ENCODE measurements at places on chromosomes 3 and 15. TPM values are rescaled to one million over a fixed set of nuclear protein-coding genes. Genes with fewer than 3 reads are reported as not detected.
A peak's percentile ranks its signal among the peaks of the same experiment; 100 is the strongest.

ST3GAL6 gene
- 42.4 TPM for total RNA-seq

KBTBD13 gene
- total RNA-seq = not detected

- peak overlapping the region; percentile 49 for H3K27ac ChIP-seq
- no peaks in the 10 kb centered on the region for H3K27me3 ChIP-seq
- DNase-seq = no peak
Measured at GRCh38 chr15:68469162-68470048, 37.4 kb upstream of the ITGA11 start.

DNA sequence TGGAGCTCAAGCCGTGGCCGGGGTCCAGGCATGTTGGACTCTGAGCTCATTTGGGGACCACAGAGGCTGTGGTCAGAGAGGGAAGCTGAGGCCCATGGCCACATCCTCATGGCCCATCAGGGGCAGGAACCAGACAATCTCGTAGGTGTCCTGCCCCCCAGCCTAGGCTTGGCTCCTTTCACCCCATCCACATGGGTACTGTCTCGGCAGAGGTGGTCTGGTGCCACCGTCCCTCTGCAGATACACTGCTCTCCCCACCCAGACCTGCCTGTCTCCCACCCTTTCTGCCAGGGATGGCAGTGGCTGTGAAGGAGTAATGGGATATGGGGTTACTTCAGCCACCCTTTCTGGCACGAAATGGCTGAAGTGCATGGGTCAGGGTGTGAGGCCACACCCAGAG, 7.9 kb downstream of the PRSS50 start:
- DNase-seq = peak; percentile 36
- H3K27me3 ChIP-seq = no peaks in the 10 kb centered on the region
- H3K4me1 ChIP-seq = no peaks in the 10 kb centered on the region
- H3K27ac ChIP-seq = no peak overlapping the region
- no peaks in the 10 kb centered on the region for H3K36me3 ChIP-seq
- H3K4me3 ChIP-seq = no peak overlapping the region

FOXL2NB gene
- total RNA-seq = not detected

HHLA2 gene
- 4.9 TPM for total RNA-seq

EXD1 gene
- not detected for total RNA-seq

GRCh38 chr3:55144015-55144673, 216.3 kb upstream of the LRTM1 start:
- no peaks in the 10 kb centered on the region for H3K27me3 ChIP-seq
- no peak for DNase-seq
- H3K4me3 ChIP-seq = no peak overlapping the region

GRCh38 chr3:100653604-100654294, 44.3 kb downstream of the ADGRG7 start:
- DNase-seq = no peak
- H3K27ac ChIP-seq = no peak overlapping the region
- H3K4me3 ChIP-seq = no peak overlapping the region
- H3K36me3 ChIP-seq = no peaks in the 10 kb centered on the region
- no peaks in the 10 kb centered on the region for H3K4me1 ChIP-seq
- H3K27me3 ChIP-seq = no peaks in the 10 kb centered on the region

TXNRD3 gene
- total RNA-seq = 8.7 TPM

DNA sequence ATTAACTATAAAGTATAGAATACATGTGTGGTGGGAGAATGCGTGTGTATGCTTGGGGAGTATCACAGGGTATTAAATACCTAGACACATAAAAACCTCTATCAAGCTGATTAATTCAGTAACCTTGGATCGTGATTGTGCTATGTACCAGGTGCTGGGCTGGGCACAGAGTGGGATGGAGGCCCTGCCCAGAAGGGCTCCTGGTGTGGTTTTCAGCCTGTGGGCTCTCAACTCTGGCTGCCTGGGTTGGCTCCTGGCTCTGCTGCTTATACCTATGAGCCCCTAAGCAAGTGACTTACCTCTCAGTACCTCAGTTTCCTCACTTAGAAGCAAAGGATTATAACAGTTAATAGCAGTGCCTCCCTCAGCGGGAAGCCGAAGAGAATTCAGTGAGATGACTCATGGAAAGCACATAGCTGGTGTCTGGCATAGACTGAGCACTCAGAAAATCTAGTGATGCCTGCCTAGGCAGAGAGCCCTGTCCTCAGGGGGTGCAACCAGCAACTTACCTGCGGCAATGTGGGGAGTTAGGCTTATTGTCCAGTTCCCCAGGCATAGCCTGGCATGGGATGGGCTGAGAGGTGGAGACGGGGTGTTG, 90.6 kb upstream of the MYZAP start:
- DNase-seq = no peak
- H3K4me1 ChIP-seq = peaks cover 45% of the 10 kb centered on the region
- no peak overlapping the region for H3K27ac ChIP-seq
- H3K36me3 ChIP-seq = no peaks in the 10 kb centered on the region
- no peaks in the 10 kb centered on the region for H3K27me3 ChIP-seq

DUOXA1 gene
- 131 TPM for total RNA-seq

- H3K27me3 ChIP-seq = no peaks in the 10 kb centered on the region
- no peaks in the 10 kb centered on the region for H3K36me3 ChIP-seq
- no peak overlapping the region for H3K4me3 ChIP-seq
- no peak overlapping the region for H3K27ac ChIP-seq
- no peak for DNase-seq
- no peaks in the 10 kb centered on the region for H3K4me1 ChIP-seq
Measured at GRCh38 chr3:104101736-104102135, 1265.0 kb upstream of the ALCAM start.

DNA sequence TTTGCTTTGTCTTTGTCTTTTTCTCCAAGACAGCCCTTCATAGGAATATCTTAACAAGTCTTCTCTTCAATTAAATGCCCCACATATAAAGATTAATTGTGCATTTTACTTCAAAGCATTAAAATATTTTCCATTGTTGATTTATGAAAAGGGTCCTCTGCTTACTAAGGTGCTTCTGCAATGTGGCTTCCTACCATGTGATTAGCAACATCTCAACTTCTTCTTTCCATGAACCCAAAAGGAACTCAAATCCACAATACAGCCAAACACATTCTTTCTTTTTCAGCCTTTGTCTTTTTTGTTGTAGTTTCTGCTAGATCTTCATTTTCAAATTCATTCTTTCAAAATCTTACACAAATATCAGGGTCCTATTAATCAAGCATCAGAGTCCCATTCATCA, 309.2 kb downstream of the NSUN3 start:
- H3K36me3 ChIP-seq = no peaks in the 10 kb centered on the region
- no peak overlapping the region for H3K4me3 ChIP-seq
- H3K27ac ChIP-seq = no peak overlapping the region
- no peaks in the 10 kb centered on the region for H3K4me1 ChIP-seq
- DNase-seq = no peak

PARP15 gene
- total RNA-seq = 11.4 TPM

- H3K4me1 ChIP-seq = no peaks in the 10 kb centered on the region
- H3K27ac ChIP-seq = no peak within 1 kb of the TSS
- DNase-seq = no peak
- H3K36me3 ChIP-seq = no peaks in the 10 kb centered on the region
Measured at GRCh38 chr3:190387578-190388213, at the start of gene CLDN16. TSS of gene CLDN16 (plus strand) at chr3:190388163. CDS start at chr3:190388330, 167 bp downstream.

RRP9 gene
- 16.2 TPM for total RNA-seq

Data from lower lobe of right lung (tissue), 2 donors.